Muscle of arm (tissue), 14 donors: ENCODE measurements at places on chromosomes 16 and 17.

GRCh38 chr16:81201267-81201666 lies 37.2 kb upstream of the BCO1 start:
- DNase-seq = no peak

GRCh38 chr17:49383060-49383459 lies 21.0 kb upstream of the ZNF652 start:
- DNase-seq = no peak

- no peak for DNase-seq
These were observed 39.6 kb upstream of the PSMD7 start for GRCh38 chr16:74257061-74257460.

DNA sequence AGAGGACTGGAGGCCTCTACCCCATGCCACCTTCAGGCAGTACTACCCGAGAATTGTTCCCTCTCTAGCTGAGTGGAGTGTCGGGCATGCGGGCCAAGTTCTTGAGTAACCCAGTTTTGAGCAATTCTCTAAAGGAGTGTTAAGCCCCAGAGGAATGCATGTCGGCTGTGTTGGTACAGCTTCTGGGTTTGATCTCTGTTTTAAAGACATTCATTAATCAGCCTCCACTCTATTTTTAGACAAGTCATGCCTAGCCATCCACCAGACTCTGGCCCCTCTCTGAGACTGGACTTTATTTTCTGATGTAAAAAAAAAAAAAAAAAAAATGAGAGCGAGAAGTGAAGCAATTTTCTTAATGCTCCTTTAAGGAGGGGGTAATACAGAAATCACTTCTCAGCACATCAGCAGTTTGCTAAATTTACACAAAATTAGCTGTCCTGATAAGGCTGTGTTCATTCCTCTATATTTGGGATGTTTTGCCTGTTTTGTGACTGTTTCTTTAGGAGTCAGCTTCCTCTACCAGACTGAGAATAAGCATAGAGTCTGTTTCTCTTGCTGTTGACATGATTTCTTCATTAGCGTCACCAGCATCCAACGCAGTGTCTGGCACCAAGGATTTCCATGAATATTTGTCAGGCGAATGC lies 88.7 kb downstream of the AXIN2 start:
- DNase-seq = no peak
